ENCODE measurements at places on chromosomes 1 and 21. TPM values are rescaled to one million over a fixed set of nuclear protein-coding genes. Genes with fewer than 3 reads are reported as not detected.
A peak's percentile ranks its signal among the peaks of the same experiment; 100 is the strongest.

TGFB2 gene
- polyA plus RNA-seq: 15.1 TPM

COL11A1 gene
- 6.0 TPM for polyA plus RNA-seq

CLCNKB gene
- polyA plus RNA-seq: 68.8 TPM

HSPB7 gene
- 2.7 TPM for polyA plus RNA-seq

DNA sequence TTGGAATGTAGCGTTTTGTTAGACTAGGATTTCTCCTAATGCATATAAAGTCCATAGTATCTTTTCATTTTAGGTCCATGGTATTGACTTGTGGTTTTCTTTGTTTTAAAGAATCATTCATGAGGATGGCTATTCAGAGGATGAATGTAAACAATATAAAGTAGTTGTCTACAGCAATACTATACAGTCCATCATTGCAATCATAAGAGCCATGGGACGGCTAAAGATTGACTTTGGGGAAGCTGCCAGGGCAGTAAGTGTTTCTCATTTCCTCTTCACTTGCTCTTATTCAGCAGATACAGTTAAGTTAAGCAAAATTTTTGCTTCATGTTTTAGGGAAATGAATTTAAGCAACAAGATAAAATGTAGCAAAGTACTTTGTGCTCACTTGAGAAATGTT, 25.4 kb downstream of the GNAI3 start:
- no peak for DNase-seq

DNA sequence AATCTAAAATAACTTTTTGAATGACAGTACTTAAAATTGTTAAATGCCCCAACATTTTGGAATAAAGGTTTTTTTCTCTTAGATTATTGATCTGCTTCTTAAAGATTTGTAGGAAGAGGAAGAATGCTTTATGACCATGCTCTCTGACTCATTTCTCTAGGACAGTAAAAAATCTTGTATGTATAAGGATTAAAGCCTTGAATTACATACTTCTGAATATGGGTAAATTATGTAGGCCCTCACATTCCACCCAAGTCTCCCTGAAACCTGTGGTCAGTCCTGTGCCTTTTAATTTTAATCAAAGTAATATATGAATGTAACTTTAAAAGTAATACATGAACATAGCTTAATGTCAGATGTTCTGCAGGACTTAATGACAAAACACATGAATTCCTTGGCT, 50.5 kb downstream of the ABCD3 start:
- no peak for DNase-seq

- no peak for DNase-seq
Measured at GRCh38 chr1:227058321-227058751, 118.2 kb downstream of the COQ8A start.

- peak; percentile 49 for DNase-seq
Measured at GRCh38 chr1:22739648-22740385, 29.2 kb downstream of the EPHB2 start.

DNA sequence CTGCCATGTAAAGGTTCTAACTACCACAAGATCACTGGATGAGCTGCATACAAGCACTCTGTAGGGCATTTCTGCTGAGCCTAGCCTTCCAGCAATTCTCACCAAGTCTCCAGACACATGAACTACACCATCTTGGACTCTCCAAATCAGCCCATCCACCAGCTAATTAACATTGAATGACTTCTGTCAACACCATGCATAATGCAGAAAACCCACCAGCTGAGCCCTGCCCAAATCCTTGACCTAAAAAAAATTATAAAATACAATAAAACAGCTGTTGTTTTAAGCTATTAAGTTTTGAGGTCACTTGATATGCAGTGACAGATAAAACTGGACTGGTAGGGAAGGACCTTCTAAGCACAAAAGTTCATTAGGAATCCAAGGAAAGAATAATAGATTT, 44.3 kb upstream of the ATP1B1 start:
- DNase-seq: no peak

- DNase-seq: no peak
Measured at GRCh38 chr1:3743421-3743820, 8.8 kb upstream of the CCDC27 start.

DNA sequence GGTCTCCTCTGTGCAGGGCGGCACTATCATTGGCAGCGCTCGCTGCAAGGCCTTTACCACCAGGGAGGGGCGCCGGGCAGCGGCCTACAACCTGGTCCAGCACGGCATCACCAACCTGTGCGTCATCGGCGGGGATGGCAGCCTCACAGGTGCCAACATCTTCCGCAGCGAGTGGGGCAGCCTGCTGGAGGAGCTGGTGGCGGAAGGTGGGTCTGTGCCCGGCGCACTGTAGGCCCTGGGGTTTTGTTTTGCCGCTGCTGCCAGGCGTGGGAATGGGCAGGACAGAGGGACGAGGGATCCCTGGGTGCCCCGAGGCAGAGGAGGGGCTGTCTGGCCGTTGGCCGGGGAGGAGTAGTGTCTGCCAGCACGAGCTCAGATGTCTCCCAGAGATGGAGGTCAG, 12.2 kb downstream of the PFKL start:
- no peak for DNase-seq

GRCh38 chr1:178802873-178803272, 68.0 kb downstream of the ANGPTL1 start:
- no peak for DNase-seq

- no peak for DNase-seq
Measured at GRCh38 chr1:183993132-183993531, 44.4 kb downstream of the COLGALT2 start.

- DNase-seq: no peak
Measured at GRCh38 chr1:2547210-2548067, 8.7 kb upstream of the TNFRSF14 start.

GRCh38 chr1:54142146-54142900, 10.5 kb downstream of the CDCP2 start:
- DNase-seq: no peak

DNA sequence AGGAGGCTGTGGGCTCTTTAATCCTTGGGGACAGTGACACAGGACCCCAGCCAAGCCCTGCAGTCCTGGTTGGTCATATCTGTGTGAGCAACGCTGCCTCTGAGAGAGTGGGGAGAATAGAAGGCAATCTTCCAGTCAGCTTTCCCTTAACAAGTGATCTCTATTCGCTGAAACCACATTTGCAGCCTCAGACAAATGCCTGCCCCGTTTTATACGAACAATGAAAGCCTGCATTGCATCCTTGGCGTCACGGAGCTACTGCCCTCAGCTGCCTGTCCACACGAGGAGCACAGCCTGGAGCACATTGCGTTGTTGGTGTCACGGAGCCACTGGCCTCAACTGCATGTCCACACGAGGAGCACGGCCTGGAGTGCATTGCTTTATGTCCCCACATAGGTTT, 150.2 kb upstream of the ARHGEF16 start:
- DNase-seq: no peak

Measured in right renal cortex interstitium (tissue), 3 donors.